Activated T-helper 17 cell treated with anti-CD3 and anti-CD28 coated beads, Interleukin-2, amount 50 U/mL, for 72 hours (primary cell): ENCODE measurements at places on chromosomes 12 and 14. TPM values are rescaled to one million over a fixed set of nuclear protein-coding genes. Genes with fewer than 3 reads are reported as not detected.

The KERA gene
- total RNA-seq: not detected

The GLIPR1L2 gene
- 0.13 TPM for total RNA-seq

The ADSS1 gene
- 0.91 TPM for total RNA-seq

The TAS2R9 gene
- total RNA-seq: not detected

DNA sequence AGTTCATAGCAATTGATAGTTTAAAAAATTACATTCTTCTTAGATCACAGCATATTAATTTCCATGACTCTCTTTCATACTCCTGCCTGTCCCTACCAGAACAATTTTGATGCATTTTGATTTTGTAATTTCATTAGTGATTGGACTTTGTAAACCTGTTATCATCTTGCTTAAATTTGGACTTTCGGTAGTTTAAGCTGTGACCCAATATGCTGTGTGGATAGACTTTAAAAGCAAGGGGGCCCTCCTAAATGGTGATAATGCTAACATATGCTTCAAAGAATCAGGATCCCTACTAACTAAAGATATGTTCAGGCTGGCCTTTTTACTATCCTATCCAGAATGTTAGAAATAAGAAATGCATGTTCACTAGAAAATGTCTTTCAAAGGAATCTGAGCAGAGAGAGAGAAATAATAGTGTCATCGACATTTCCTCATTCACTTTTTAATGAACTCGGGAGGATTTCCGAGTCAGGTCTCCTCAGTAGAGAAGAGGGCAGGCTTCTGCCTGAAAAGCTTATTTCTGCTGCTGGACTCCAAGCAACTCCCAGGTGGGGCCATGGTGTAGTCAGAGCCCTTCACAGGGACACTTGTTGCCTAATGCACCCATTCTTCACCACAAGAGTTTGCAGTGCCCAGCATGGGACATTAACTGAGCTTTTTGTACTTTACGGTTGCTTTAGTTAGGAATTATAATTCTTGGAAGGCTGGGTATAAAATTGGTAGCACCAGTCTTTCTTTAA, 16.7 kb downstream of the SLC38A4 start:
- no peak for ATAC-seq

DNA sequence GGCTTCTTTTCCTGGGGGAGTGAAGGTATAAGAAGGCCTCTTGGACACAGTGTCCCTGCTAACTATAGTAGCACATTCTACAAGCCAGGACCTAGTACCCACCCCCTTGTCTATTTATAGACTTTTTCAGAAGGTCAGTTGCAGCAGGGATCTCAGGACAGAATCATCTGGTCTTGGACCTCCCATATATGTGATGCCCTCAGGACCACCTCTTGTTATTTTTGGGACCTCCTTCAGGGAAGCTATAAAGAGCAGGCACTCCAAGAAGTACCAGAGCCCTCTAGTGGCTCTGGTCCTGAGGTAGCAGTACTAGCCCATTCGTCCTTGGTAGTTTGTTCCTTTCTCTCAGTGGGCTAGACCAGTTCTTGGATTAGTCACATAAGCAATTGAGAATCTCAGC, 4.3 kb downstream of the COQ10A start:
- ATAC-seq: no peak

- no peak for ATAC-seq
Observed at GRCh38 chr12:116133636-116134214, 143.8 kb downstream of the MED13L start.

GRCh38 chr12:30613119-30613830, 82.4 kb downstream of the IPO8 start:
- ATAC-seq: no peak

GRCh38 chr12:130933269-130933995, 20.3 kb upstream of the ADGRD1 start:
- no peak for ATAC-seq

DNA sequence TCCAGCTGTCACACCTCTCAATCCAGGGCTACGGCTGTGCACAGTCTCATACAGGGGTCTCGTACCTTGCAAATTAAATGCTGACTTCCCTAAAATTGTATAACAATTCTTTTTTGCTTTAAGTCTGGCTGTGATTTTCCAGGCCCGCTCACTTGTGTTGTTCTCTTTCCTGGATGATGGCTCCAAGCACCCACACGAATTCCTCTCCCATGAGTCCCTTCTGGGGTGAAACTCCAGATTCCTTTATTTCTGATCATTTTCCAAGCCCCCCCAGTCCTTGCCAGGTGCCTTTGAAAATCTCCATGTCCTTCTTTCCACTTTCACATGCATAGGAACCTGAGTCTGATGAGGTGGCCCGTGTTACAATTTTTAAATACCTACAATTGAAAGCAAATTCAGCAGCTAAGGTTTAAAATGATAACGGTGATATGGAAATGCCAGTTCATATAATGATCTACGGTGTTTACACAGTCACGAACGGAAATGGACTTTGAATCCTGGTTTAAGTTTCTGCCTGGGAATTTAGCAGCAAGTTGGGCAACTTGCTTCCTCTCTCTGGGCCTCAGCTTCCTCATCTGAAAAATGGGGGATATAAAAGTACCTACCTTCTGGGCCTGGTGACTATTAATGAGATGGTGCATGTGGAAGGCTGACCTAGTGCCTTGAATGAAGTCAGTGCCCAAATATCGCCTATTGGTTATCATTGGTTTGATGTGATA, 85.5 kb downstream of the STAB2 start:
- ATAC-seq: no peak

The MYBPC1 gene
- total RNA-seq: not detected

- peak; percentile 49 for ATAC-seq
Observed at GRCh38 chr12:48165089-48165981, 8.0 kb upstream of the ASB8 start.

The HOXC12 gene
- not detected for total RNA-seq

- ATAC-seq: no peak
Observed at GRCh38 chr12:130973109-130973508, 19.4 kb downstream of the ADGRD1 start.

DNA sequence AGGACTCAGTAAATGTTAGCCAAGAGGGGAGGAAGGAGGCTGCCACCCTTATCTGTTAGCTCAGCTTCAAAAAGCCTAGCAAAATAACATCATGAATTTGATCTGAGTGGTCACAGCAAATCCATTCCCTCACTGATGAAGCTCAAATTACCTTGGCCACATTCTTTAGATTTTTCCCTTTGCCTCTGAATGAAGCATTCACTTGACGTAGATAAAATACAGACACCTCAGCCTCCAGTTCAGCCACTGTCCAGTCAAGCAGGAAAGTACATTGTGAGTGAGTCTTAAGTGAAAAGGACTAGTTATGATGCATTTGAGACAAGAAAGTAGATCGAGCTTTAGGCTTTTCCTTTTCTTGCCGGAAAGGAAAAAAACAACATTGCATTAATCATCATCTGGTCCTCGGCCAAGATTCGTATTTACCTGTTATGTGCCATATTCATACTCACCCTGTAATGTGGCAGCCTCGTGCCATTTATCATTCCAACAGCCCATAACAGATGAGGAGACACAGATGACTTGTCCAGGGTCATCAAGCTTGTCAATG, 146.5 kb downstream of the ETV6 start:
- peak; percentile 71 for ATAC-seq

The ANKRD33 gene
- total RNA-seq: not detected

- ATAC-seq: no peak
Observed at GRCh38 chr12:12282202-12282601, 15.4 kb upstream of the LRP6 start.

DNA sequence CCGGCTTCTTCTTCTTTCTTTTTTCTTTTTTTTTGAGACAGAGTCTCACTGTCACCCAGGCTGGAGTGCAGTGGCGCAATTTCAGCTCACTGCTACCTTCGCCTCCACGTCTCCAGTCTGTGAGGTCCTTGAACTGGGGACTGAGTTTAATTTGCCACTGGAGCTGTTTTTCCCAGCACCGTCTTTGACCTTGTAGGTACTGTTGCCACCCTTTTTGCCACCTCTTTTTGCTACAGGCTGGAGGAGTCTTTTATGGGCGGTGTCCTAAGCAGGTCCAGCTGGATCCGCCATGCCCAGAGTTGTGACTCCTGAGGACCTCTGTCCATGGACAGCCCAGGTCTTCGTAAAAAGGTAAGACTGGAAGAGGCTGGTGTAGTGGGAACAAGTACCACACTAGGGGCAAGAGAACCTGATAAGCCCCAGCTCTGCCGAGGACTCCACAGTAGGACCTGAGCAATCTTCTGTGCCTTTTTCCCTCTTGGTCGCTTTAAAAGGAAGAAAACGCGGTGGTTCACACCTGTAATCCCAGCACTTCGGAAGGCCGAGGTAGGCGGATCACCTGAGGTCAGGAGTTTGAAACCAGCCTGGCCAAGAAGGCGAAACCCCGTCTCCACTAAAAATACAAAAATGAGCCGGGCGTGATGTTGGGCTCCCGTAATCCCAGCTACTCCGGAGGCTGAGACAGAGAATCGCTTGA, 946 bp downstream of the RNU4-2 start:
- no peak for ATAC-seq

The LBHD2 gene
- total RNA-seq: not detected

DNA sequence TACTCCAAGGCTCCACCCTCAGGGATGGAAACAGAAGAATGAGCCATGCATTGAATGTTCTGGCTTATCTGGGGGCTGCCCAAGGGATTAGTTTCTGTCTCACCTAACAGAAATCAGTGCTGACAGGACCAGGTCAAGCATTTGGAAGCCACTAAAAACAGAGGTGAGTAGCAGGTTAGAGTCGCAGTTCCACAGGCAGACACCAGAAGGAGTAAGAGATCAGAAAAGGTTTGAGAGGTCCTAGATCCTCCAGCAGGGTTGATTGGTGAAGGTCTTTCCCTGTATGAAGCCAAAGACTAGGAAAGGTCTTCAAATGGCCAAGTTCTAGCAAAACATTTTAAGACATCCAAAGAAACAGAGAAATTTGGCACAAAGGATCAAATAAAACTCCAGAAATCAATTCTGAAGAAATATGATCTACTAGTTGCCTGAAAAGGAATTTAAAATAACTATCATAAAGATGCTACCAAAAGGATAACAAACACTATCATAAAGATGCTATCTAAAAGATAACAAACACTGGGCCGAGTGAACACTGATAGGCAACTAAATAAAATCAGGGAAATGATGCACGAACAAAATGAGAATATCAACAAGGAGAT, 19.5 kb upstream of the TTC9 start:
- peak; percentile 67 for ATAC-seq

DNA sequence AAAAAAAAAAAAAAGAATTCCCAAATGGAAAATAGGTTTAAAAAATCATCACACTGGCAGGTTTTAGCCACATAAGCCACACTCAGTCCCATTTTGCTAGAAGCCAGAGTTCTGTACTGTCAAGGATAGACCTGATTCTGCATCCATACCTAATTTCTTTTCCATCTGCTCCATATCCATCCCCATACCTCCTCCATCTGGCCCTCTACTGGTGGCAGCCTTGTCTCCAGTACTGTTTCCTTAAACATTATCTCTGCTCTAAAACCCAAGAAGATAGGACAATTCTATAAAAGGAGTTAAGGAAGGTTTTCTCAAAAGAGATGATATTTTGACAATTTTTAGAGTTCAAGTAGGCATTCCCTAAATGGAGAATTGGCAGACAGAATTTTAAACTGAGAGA, 26.0 kb upstream of the RXYLT1 start:
- no peak for ATAC-seq

The SALL2 gene
- 1.2 TPM for total RNA-seq

- no peak for ATAC-seq
Observed at GRCh38 chr12:107126796-107127481, 33.6 kb upstream of the CRY1 start.

- ATAC-seq: no peak
Observed at GRCh38 chr12:104555648-104556047, 98.9 kb downstream of the CHST11 start.

DNA sequence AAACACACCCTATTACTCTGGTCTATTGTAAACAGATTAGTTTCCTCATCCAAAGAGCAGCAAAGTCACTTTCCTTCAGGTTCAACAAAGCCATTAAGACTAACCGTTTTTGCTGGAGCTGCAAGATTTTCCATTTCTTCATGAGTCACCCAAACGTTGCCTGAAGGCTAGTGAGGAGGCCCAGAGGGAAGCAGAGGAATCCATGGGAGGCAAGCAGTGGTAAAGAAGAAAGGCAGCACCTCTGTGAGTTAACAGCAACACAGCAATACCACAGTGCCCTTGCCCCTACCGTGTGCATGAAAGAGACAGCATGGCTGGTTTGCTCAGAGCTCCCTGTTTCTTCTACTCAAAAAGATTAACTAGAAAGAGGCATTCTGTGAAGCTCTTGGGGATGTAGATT, 206.3 kb downstream of the ACSS3 start:
- no peak for ATAC-seq

The SERPINA9 gene
- total RNA-seq: not detected

GRCh38 chr12:129160282-129160681, 307.0 kb downstream of the GLT1D1 start:
- no peak for ATAC-seq

- ATAC-seq: no peak
Observed at GRCh38 chr14:24513009-24513408, 4.9 kb upstream of the CMA1 start.

The HPD gene
- total RNA-seq: not detected

DNA sequence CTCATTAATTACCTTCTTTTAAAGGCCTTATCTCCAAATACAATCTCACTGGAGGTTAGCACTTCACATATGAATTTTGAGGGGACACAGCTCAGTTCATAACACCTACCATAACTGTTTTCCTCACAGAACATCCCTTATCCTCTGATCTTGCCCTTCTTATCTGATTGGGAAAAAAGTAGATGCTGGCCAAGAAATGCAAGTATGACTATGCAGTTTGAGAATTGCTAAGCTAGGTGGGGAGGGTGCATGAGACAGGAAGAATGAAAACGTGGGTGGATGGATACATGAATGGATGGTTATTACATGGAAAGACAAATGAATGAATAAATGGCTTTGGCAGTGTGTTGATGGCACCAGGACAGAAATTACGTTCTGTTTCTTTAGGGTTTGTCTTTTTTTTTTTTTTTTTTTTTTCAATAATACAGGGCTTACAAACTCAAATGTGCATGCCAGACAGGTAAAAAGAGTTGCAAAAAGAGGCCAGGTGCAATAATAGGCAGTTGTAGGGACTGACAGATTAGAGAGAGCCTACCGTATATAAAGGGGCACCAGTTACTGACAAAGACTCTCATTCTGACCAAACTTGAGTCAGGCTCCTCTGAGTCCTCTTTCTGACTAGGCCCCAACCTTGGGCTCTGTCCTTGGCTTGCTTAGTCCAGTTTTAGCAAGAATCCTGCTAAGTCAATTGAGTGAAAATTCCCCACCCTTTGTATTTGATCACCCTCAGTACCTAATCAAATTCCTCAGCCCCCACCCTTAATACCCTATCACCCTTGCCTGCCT, 304.9 kb downstream of the ZFP36L1 start:
- ATAC-seq: peak; percentile 64

GRCh38 chr12:25929142-25929541, 29.3 kb upstream of the RASSF8 start:
- no peak for ATAC-seq

GRCh38 chr12:95077341-95077740, 3.9 kb upstream of the NR2C1 start:
- ATAC-seq: no peak

- no peak for ATAC-seq
Observed at GRCh38 chr14:84361476-84361875, 1168.5 kb upstream of the FLRT2 start.

GRCh38 chr12:3554371-3555115, 63.5 kb downstream of the PRMT8 start:
- no peak for ATAC-seq

- ATAC-seq: no peak
Observed at GRCh38 chr14:95261616-95262510, 57.8 kb downstream of the CLMN start.
